Activated CD8-positive, alpha-beta T cell treated with anti-CD3 and anti-CD28 coated beads for 36 hours (primary cell): ENCODE measurements at places on chromosomes 2 and 18.

DNA sequence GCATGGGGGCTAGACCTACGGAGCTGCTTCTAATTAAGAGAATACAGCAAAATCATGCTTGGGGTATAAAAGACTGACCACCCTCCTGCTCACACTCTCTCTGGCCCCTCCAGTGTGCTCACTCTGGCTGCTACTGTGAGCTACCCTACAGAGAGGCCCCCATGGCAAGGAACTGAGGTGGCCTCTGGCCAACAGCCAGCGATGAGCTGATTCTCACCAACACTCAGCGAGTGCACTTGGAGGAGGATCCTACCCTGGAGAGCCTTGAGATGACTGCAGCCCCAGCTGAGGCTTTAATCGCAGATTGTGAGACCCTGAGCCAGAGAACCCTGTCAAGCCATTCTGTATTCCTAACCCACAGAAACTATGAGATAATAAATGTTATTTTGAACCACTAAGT is 88.2 kb downstream of the GFPT1 start:
- no peak for DNase-seq

- no peak for DNase-seq
Observed at GRCh38 chr2:9107168-9108025, 99.2 kb upstream of the ASAP2 start.

DNA sequence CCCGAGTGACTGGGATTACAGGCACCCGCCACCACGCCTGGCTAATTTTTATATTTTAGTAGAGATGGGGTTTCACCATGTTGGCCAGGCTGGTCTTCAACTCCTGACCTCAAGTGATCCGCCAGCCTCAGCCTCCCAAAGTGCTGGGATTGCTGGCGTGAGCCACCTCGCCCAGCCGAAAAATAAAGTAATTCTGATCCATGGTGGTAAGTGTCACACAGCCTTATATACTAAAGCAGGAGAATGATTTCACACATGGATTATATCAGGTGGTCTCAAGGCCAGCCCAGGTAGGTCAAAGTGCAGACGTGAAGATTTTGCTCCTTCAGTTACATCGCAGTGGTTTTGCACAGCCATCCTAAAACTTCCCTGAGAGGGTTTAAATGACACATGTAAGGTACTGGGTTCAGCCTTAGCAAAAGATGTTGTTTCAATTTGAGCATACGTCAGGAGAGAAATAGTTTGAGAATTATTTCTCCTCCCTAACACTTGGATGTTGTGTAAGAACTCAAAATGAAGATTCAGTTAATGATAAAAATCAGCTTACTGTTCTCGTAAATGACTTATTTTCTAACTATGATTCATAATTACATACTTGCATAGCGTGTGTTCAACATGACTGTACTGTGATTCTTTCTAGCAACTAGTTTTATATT is 93.0 kb upstream of the SLC39A10 start:
- peak; percentile 51 for DNase-seq

- DNase-seq, result no peak
Observed at GRCh38 chr2:16365366-16365765, 300.3 kb downstream of the CYRIA start.
